Stimulated activated CD4-positive, alpha-beta T cell treated with anti-CD3 and anti-CD28 coated beads, Interleukin-2, amount 100 ng/mL, for 48 hours (primary cell): ENCODE measurements at places on chromosomes 6 and 20.

GRCh38 chr6:16706029-16706428 is 55.2 kb downstream of the ATXN1 start:
- DNase-seq = no peak

GRCh38 chr6:45870531-45870930 is 145.1 kb downstream of the CLIC5 start:
- DNase-seq = no peak

GRCh38 chr6:32947552-32948465 is 5.1 kb downstream of the HLA-DMA start:
- no peak for DNase-seq

DNA sequence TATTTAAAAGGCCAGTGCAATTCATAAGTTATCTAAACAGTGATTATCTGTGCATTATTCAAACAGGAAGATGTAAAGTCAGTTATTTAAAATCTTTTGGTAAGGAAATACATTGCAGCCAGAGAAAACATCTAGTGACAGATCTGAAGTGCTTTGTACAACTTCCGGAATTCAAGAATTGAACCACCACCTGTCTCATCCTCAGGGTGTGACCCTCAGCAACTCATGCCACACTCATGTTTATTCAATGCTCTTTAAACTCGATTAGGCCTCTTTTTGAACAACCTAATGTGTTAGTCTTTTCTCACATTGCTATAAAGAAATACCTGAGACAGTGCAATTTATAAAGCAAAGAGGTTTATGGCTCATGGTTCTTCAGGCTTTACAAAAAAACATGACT is 62.6 kb upstream of the GGTLC1 start:
- no peak for DNase-seq

DNA sequence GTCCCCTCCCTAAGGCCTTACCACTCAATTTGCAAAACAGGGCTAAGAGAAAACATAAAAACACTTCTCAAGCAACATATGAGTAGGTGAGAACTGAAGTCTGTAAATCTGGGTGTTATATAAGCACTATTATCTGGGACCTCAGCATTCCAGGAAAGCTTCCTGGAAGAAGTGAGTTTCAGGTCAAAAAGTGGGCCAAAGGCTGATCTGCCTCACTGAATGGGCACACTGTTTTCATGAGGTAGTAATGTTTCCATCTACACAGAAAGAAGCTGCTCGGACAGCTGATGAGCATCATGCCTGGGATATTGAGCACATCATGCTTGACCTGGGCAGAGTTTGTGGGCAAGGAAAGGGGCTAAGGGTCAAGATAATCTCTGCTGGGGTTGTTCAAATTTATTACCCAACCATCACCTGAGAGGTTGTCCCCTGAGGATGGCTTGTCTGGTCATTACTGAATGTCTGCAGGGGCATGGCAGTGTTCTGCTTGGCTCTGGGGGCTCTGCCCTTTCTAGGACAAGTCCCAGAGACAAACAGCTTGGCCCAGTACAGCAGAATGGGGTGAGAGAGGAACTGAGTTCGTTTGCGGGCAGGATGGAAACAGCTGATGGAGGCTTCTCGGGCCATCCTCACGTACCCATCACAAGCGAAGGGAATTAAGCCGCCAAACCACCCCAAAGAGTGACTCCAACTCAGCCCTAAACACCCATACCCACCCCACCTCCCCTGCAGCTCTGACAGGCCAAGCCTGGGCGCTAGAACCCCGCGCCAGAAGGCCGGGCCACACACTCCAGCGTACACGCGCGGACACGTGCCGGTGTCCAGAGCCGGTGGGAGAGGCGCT is 1.2 kb upstream of the SYNJ2 start:
- no peak for DNase-seq

DNA sequence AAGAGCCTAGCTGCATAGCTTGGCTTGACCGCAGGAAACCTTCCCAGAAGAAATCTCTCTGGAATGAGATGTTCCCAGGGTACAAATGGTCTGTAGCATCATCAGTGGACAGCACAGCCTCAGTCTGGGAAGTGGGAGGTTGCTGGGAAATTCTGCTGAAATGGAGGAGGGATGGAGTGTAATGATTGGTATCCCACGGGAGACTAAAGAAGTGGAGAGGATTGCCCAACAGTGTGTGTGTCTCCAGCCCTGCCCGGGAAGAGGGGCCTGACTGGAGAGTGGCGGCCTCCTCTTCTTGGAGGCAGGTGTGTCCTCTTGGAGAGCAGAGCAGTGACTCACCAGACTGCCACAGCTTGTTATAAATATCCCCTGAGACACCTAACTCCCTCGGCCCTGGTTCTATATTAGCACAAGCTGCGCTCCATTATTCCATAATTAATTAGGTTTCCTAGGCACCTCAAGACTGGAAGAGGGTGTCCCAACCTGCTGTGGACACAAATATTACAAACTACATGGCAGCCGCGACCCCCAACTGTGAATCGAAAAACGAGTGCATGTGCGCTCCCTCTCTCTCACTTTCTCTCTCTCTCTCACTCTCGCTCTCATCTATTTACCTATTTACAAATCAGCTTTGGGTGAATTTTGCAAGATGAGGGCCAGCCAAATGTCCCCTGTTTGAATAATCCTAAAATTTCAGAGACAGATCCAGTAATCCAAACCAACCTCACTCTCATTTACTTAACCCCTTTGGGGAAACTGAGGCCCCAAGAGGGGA is 68.8 kb downstream of the FGD2 start:
- DNase-seq = no peak

- DNase-seq = no peak
Observed at GRCh38 chr20:44576297-44576696, 6.1 kb upstream of the PKIG start.

- DNase-seq = no peak
Observed at GRCh38 chr20:58810116-58810878, 40.4 kb downstream of the GNAS-AS1 start.

GRCh38 chr6:38944655-38945279 is 103.8 kb upstream of the GLP1R start:
- DNase-seq = no peak

- DNase-seq = peak; percentile 28
Observed at GRCh38 chr20:25984933-25985332, 288.3 kb upstream of the ZNF337 start.

DNA sequence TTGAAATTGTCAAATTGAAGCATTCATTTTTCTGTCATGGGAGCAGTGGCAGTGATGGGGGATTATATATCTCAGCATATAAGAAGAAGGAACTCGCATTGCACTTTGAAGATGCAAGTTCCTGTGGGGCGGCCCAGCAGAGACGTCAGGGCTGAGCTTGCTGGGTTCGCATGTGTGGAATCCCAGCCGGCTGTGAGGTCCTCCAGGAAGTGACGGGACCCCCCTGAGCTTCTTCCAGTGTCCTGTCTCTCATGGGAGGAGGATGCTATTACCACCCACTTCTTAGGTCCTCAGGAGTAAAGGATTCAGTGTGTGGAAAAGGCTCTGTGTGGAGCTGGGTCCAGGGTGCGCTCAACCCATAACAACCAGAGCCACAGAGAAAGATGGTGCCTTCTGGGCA is 201.2 kb downstream of the CDH4 start:
- no peak for DNase-seq

GRCh38 chr6:4788953-4789584 is 12.9 kb downstream of the CDYL start:
- no peak for DNase-seq

- no peak for DNase-seq
Observed at GRCh38 chr6:24780206-24780605, 5.5 kb downstream of the GMNN start.

GRCh38 chr20:59781226-59781625 is 152.2 kb downstream of the SYCP2 start:
- DNase-seq = no peak

DNA sequence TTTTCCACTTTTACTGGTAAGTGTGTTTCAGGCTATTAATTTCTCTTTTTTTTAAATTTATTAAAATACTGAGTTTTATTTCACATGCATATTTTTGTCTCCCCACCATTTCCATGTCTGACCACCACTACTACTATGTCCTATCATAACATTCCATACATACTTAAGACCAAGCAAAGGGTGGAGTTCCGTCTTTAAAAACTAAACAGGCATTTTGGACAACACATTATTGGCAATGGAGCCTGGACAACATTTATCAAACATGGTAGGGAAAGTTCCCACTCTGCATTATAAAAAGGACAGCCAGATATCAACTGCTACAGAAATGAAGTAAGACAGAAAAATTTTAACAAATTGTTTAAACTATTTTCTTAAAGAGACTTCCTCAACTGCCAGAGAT is 91.9 kb downstream of the LMBRD1 start:
- no peak for DNase-seq

- no peak for DNase-seq
Observed at GRCh38 chr6:9834233-9834632, 580.6 kb downstream of the TFAP2A start.

GRCh38 chr20:39547546-39548408 is 585.6 kb downstream of the DHX35 start:
- no peak for DNase-seq

- no peak for DNase-seq
Observed at GRCh38 chr6:92559611-92560010, 859.7 kb downstream of the EPHA7 start.

GRCh38 chr20:62182469-62183425 is at the start of gene MTG2:
MTG2 (plus strand) TSS chr20:62183028; CDS start chr20:62193421, 10,393 bp downstream.
- peak; percentile 91 for DNase-seq

DNA sequence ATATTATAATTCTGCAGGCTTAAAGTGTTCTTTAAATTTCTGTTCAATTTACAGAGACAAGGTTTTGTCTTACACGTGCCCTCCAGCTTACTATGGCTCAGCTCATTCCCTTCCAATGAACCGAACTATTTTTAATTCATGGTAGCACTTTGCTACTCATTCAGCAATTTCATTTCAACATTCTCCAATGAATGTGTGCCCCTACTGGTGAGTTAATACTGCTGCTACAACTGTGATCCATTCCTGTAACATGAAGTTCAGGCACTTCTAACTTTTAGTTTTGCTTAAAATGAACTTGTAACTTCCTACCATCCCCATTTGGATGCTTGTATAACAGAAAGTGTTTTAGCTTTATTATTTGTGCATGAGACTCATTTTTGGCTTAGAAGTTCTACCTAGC is 99.7 kb downstream of the F13A1 start:
- no peak for DNase-seq

DNA sequence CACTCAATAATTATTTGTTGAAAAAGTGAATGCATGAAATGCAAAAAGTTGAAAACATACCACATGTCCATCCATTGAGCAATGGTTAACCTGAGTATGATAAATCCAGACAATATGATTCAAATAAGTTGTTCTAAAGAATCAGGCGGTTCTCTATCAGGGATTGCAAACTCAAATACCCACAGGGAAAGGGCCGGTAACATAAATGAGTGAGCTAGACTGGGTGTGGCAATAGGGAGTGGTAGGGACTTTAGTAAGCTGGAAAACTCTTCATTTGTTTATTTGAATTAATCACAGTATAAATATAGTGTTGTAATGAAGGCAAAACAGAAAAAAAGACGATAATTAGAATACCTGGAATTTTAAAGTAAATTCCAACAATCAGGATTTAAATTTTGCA is 106.3 kb downstream of the BCAS1 start:
- DNase-seq = no peak

DNA sequence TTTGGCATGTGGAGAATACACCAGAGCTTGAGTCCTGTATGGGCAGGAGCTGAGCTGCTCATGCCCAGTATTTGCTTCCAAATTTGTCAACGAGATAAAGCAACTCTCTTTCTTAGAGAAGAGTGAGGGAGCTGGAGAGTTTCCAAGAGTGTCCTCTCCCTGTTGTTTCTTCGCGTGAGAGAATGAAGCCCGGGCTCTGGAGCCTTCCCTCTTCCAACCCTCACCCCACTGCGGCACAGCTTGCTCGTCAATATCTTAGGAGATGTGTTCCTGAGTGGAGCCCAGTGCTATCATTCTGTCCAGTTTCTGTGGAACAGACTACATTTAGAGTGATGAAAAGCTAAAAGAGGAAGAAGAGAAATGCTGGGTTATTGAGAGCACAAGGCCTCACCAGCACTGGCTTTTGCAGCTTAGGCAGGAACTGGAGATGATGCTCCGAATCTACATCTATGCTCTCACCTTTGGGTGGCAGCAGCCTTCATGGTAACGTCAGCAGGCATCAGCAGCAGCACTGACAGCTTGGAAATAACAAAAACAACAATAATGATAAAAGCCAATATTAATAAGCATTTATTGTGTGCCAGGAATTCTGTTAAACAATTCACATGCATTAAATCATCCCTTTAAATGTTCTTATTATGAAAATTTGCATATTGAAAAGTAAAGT is 66.5 kb upstream of the TFB1M start:
- no peak for DNase-seq

DNA sequence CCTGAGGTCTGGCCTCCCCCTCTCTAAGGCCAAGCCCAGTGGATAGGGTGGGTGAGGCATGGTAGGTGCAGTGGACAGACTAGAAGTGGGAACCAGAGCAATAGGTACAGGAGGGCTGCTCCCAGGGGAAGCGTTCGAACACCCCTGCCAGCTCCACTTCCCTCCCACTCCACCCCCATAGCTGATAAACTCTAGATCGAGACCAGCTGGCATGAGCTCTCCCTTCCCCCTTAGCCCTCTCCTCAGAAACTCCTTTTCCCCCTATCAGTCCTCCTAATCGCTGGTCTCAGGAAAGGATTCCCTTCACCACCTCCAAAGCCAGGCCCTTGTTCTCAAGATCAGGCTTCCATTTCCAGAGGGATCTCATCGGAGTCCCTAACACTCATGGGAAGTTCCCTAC is 6.0 kb upstream of the FAM83C start:
- DNase-seq = no peak

GRCh38 chr6:2351807-2352431 is 106.5 kb upstream of the GMDS start:
- DNase-seq = no peak

- DNase-seq = no peak
Observed at GRCh38 chr6:158905277-158905676, 86.1 kb upstream of the EZR start.

DNA sequence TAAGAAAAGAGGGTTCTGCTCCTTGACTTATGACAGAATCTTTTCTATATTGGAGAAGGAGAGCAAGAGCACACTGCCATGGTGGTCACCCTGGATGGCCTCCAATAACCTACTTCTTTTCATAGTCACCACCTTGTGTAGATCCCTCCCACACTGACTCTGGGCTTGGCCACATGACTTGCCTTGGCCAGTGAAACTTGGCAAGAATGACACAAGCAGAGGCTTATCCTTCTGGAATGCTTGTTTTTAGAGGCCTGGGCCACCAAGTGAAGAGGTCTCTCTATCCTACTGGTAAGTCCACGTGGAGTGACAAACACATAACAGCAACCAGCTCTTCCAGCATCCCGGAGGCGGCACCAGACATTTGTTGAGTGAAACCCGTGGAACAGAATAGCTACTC is 349.4 kb upstream of the JARID2 start:
- DNase-seq = no peak

DNA sequence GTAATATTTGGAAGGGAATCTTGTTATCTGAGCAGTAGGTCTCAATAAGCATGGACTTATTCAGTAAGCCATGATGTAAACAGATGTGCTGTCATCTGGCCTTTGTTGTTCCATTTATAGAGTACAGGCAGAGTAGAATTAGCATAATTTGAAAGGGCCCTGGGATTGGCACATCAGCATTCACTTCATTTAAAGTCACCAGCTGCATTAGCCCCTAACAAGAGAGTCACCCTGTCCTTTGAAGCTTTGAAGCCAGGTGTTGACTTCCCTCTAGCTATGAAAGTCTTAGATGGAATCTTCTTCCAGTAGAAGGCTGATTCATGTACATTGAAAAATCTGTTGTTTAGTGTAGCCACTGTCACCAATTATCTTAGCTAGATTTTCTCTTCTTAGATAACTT is 95.9 kb downstream of the ANKRD6 start:
- DNase-seq = no peak
